Activated CD4-positive, CD25-positive, alpha-beta regulatory T cell (primary cell): ENCODE measurements at places on chromosomes 13 and 19.

DNA sequence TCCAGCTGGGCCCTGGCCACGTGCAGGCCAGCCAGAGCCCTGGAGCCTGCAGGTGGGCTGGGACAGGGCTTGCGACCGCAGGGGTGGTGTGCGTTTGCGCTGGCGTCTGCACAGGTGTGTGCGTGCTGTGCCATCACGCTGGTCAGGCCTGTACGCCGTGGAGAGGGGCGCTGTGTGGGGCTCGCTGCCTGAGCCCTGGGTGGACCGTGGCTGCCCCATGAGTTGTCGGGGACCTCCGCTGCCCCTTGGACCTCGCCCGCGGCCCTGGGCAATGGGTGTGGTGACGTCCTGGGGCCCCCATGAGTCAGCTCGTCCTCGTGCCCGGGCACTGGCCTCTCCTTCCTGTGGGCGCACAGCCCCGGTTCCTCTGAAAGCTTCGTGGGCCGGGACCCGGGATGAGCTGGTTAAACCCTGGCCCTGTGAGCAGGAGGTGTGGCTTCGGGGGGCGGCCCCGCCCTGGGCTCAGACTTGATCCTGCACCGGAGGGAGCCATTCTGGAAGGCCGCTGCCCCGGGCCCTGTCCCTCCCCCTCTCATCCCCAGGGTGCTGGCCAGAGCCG, 6.8 kb downstream of the CSNK1G2 start:
- DNase-seq, result no peak

- no peak for DNase-seq
Measured at GRCh38 chr13:52703482-52703881, 36.1 kb downstream of the CNMD start.

- DNase-seq, result no peak
Measured at GRCh38 chr19:55546822-55547614, 1.7 kb upstream of the SBK3 start.

GRCh38 chr13:100361504-100361903, 227.1 kb downstream of the GGACT start:
- DNase-seq, result no peak

DNA sequence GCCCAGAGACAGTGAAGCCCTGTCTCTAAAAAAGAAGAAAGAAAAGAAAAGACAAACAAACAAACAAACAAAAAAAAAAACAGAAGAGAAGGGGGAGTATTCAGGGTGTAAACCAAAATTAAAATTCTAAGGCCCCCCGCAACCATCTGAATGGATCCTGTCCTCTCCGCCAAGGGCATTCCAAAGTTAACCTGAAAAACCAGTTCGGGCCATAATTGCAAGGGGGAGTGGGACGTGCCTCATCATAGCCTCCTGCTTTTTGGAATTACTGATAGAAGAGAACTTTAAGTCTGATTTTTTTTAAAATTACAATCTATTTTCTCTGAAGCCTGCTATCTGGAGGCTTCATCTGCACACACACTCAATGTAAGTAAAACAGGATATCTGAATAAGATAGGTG, 5.7 kb upstream of the IFNL2 start:
- DNase-seq, result no peak

GRCh38 chr13:96779691-96780090, 214.6 kb downstream of the OXGR1 start:
- DNase-seq, result no peak

GRCh38 chr19:15468675-15469512, 4.5 kb upstream of the RASAL3 start:
- no peak for DNase-seq

- DNase-seq, result no peak
Measured at GRCh38 chr19:40755248-40755624, 4.2 kb downstream of the SNRPA start.

- no peak for DNase-seq
Measured at GRCh38 chr19:55487924-55488687, at the start of gene SSC5D. TSS of gene SSC5D (plus strand) at chr19:55488436. CDS start at chr19:55488590, 154 bp downstream.

DNA sequence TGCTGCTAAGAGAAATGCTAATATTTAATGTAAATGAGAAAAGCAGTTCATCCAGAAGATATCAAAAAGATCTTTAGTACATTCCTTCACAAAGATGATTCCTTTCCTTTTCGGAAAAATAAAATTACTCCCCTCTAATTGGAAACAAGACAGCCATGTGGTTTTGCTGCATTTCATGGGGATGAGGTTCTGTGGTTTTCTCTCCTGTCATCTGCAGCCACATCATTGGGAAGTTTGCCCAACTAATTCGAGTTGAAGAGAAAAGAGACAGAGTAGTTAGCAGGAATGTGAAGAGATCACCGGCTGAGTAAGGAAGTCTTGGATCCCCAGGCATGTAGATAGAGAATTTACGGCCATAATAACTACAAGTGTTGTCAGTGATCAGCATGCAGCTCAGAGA, 122.1 kb downstream of the CYSLTR2 start:
- no peak for DNase-seq

DNA sequence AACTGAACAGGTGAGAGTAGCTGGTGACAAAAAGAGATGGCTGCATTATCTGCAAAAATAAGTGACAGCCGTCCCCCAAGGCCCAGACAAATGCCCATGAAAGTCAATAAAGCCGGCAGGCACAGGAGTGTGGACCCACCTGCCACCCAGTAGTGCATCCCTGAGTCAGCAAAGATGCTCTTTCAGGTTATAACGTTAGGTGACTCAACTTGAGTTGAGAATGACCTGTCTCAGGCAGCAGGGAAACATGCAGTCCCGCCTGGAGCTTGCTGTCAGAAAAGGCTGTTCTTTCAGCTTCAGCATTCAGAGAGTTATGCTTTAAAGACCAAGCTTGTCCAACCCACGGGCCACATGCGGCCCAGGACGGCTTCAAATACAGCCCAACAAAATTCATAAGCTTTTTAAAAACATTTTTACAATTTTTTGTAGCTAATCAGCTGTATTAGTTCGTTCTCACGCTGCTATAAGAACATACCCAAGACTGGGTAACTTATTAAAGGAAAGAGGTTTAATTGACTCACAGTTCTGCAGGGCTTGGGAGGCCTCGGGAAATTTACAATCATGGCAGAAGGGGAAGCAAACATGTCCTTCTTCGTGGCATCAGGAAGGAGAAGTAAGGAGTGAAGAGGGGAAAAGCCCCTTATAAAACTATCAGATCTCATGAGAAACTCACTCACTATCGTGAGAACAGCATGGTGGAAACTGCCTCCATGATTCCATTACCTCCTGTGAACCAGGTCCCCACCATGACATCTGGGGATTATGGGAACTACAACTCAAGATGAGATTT, 110.4 kb downstream of the RAB20 start:
- no peak for DNase-seq
